ENCODE measurements at places on chromosomes 1 and 21.

DNA sequence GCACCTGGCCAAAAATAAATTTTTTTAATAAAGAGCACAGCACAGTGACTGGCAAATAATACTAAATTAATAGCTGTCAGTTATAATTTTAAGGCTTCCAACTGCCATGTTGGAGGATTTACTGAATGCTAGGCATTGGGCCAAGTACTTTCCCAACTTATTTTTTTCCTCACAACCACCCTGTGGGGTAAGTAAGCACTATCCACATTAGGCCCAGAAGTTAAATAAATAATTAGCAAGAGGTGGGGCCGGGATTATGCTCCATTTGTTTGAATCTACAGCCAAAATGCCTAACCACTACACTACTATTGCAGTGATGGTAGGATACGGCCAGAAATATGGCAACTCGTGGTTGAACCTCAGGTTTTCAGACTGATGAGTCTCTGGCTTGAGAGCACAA is 4.6 kb upstream of the TRNAU1AP start:
- DNase-seq, result no peak

GRCh38 chr1:34057347-34058130 is 107.5 kb downstream of the CSMD2 start:
- DNase-seq, result no peak

- DNase-seq, result no peak
Measured at GRCh38 chr1:151287767-151288500, 5.8 kb downstream of the ZNF687 start.

GRCh38 chr1:151494741-151495281 is 16.4 kb upstream of the CGN start:
- DNase-seq, result peak; percentile 83

DNA sequence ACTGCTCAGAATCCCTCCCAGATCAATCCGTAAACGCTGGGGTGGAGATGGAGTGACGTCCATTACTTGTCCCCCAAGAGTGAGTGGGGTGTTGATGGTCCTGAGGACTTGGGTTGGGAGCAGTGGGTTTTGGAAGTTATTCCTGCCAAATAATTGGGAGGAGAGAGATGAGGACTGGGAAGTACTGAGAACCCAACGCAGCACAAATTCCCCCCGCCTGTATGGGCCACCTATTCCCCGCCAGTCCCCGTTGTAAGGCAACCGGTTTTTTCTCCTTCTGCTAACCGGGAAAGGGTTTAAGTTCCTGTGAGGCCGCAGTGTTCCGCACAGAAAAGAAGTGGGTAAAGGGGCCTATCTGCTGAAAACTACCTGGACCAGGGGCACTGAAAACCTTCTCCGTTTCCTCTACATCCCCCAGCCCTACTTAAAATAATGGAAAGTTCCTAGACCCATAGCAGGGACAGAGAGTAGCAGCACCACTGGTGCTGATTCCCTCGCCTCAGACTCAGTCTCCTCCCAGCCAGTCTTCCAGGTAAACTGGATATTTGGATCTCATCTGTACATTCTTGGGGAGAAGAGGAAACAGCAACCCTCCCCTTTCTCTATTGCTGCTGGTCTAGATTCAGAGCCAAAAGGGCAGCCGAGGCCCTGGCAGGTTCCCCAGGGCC is 738 bp downstream of the LURAP1 start:
- no peak for DNase-seq

- no peak for DNase-seq
Measured at GRCh38 chr1:212007886-212008285, 27.5 kb downstream of the INTS7 start.

DNA sequence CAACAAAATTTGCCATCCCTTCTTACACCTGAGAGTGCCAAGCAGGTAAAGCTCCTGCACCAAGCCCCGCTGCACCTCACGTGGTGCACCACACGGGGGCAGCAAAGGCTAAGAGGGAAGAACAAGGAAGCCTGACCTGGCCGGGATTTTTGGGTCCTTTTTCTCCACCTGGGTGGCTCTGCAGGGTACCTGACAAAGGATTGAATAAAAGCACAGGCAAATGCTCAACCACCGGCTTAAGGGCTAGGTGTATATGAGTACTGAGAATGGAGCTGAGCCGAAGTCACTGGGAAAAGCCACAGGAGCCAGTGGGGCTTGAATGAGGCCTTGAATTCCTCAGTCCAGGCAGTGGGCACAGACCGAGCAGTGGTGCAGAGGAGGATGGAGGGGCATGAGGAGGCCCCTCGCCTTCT is 36.4 kb downstream of the ZNF697 start:
- DNase-seq, result no peak

- DNase-seq, result no peak
Measured at GRCh38 chr1:235881930-235882700, 15.4 kb upstream of the LYST start.

- peak; percentile 54 for DNase-seq
Measured at GRCh38 chr21:34576041-34576511, 38.8 kb downstream of the RCAN1 start.

- DNase-seq, result no peak
Measured at GRCh38 chr1:23424293-23425192, at the start of gene TCEA3. TSS of gene TCEA3 (minus strand) at chr1:23424748. CDS start at chr1:23424633, 115 bp downstream.

GRCh38 chr1:209106237-209106741 is 477.2 kb upstream of the CAMK1G start:
- DNase-seq, result no peak

DNA sequence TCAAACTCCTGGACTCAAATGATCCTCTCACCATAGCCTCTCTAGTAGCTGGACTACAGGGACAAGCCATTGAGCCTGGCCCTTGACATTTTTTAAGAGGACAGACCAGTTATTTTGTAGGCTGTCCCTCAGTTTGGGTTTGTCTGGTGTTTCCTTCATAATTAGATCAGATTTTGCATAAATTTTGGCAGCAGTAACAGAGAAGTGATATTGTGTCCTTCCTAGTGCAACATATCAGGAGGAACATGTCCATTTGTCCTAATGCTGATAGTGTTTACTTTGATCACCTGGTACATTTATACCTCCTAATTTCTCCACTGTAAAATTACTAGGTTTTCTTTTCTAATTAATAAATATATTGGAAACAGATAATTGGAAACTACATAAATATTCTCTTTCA is 5.9 kb upstream of the NID1 start:
- no peak for DNase-seq

DNA sequence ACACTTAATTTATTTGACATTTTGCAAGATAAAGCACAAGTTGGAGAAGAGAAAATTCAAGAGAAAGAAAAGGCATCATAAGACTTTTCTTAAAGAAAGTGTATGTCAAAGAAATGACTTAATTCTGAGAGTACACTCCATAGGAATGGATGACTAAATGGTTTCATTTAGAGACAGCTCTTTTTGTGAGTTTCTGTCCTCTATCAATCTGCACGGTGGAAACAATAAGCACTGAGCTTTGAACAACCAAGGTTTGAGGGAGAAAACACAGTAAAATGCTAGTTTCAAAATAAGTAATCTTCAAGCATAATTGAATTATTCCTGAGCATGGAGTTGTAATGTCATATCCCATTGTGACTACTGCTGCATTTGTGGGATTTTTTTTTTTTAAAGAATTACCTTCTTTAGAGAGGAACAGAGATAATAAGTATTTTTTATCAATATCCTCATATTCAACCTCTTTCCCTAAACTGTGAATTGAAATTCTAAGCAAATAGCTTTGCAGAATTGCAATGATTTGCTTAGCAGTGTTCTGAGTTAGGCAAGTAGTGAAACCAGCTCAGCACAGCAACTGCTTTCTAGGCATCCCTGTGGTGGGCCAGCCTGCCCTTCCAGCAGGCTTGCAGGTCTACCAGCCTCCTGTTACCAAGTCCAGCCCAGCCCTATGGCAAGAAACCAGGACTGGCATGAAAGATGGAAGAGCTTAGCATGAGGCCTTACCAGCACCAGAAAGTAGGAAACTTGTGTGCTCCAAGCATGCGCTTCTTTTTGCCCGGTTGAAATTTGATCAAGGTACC is 38.2 kb downstream of the KCNJ6 start:
- DNase-seq, result no peak

- no peak for DNase-seq
Measured at GRCh38 chr1:165080253-165080896, 276.1 kb downstream of the LMX1A start.

GRCh38 chr1:226681652-226682493 is 57.2 kb downstream of the ITPKB start:
- DNase-seq, result no peak

DNA sequence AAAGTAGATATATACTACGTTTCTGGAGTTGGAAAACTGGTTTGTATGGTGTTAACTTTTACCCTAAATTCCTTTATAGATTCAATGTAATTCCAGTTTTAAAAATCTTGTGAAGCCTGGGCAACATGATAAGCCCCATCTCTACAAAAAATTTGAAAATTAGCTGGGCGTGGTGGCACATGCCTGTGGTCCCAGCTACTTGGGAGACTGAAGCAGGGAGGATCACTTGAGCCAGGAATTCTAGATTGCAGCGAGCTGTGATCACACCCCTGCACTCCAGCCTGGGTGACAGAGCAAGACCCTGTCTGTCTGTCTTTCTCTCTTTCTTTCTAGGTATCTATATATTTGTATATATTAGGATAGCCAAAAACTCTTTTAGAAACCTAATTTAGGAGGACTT is 141.9 kb downstream of the CLEC20A start:
- no peak for DNase-seq

- DNase-seq, result no peak
Measured at GRCh38 chr1:165747632-165748447, 20.8 kb downstream of the TMCO1 start.

Data from HCEC 1CT (cell line).